ENCODE measurements at places on chromosomes 3 and 15.

DNA sequence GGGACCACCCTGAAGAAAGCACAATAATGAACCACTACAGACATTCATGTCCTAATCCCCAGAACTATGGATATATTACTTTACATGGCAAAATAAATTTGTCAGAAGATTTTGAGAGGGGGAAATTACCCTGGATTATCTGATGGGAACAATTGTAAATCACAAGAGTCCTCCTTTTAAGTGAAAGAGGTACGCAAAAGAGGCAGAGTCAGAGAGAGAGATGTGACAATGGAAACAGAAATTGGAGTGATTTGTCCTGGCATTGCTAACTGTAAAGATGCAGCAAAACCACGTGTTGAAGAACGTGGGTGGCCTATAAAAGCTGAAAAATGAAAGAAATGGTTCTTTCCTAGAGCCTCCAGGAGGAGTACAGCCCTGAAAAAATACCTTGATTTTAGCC lies 1121.4 kb upstream of the ALCAM start:
- no peak for DNase-seq

GRCh38 chr15:31474059-31474868 lies 147.6 kb downstream of the KLF13 start:
- peak; percentile 25 for DNase-seq

DNA sequence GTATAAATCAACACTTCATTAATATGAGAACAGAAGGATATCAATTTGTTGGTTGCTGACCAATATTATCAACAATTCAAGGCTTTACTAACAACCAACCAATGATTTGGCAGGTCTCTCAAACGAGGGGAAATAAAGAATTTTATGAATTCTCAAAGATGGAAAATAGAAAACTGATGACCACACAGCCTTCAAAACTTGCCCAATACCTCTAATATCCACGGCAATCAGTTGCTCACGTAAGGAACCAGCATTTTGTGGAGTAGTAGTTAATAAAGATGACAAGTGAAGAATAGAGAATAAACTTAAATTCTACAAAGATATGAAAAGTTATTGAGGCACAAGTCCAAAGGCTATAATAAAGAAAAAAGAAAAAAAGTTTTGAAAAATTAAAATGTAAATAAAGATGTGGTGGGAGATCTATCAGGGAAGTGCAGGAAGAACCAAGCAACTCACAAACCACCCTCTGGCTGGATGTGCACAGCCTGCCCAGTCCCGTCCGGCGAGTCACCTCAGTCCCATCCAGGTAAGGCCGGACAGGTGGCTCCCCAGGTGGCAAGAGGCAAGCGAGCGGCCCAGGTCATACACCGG lies 808 bp downstream of the GK5 start:
- DNase-seq = peak; percentile 22

- DNase-seq = no peak
Observed at GRCh38 chr3:194472290-194472920, 14.4 kb downstream of the ATP13A3 start.

- no peak for DNase-seq
Observed at GRCh38 chr3:39138804-39139415, 14.5 kb downstream of the CSRNP1 start.

Measured in mesothelial cell of epicardium (in vitro differentiated cells).